ENCODE measurements at places on chromosomes 4 and X.

DNA sequence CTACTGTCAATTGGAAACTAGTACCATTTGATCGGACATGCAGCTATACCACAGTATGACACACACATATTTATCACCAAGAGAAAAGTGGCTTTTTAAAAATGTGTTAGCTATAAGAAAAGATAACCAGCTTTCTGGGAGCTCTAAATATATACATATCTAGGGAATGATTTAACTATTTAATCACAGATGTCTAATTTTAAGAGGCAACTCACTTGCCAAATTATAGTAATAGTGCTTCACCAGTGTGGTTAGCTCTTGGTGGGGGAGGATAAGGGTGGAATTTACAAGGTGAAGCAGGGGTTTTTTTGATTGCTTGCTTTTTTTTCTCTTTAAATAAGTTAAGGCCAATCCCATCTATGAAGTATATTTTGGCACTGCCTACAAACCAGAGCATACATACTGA is 547.7 kb upstream of the DIPK2B start:
- peak; percentile 20 for DNase-seq

- peak; percentile 72 for DNase-seq
These were observed 95.4 kb downstream of the COL25A1 start for GRCh38 chr4:109207061-109207460.

DNA sequence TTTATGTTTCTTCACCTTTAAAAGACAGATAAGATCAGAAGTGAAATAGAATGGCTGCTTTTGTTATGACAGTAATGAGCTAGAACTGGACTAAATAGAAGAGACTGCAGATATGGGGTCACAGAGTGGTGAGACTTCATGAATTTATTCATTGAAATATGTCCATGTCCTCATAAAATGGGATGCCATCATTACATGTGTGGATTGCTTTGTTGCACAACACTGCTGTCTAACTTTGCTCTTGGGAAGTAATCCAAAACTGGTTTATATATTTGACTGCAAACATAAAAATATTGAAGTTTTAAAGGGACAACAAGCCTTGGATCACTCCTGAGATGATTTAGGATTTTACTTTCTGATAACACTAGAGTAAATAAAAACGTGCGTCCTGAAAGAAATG is 209.2 kb upstream of the FAT4 start:
- peak; percentile 70 for DNase-seq

DNA sequence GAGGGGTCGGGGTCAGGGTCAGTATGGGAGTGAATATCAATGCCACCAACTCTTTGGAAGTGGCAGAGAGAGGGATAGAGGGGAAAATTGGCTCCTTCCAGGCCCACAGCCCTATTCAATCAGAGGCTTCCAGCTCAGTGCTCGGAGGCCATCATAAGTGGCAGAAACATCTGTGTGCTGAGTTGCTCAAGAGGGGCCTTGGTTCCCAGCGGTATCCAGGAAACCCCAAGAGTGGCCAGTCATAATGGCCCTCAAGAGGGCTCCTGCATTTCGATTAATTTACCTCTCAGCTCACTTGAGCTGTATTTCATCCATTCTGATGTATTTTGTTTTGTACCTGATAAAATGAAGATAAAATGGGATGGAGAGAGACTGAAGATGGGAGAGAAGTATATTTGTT is 154.3 kb upstream of the EOLA2 start:
- no peak for DNase-seq

DNA sequence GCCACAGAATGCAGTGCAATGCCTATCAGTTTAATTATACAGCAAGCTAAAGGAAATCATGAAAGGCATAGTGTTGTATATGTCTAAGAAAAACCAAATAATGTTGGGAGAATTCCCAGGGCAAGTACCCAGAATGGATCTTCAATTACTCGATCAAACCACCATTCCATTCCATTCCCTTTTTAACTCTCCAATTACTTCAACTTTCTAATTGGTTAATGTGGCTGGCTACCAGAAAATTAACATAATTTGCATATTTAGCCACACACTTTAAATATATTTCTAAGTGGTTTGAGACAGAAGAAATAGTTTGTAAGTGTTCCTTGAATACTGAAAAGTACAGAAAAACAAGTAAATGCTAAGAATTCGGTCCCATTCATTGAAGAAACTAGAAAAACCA is 111.5 kb upstream of the NAP1L5 start:
- DNase-seq = no peak

GRCh38 chr4:186149872-186150271 is 41.5 kb upstream of the CYP4V2 start:
- peak; percentile 57 for DNase-seq

DNA sequence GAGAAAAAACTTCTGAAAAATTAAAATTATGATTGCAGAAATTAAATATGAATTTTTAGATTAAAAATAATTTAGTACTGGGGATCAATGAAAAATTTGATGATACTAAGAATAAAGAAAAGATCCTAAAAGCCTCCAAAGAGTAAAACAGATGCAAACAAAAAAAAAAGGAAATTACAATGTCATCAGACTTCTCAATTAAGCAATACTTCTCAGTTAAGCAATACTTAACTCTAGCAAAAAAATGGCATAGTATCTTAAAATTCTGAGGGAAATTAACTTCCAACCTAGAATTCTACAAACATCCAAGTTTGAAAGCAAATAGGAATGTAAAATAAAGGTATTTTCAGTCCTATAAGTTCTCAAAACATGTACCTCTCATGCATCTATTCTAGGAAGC is 141.2 kb upstream of the INTU start:
- DNase-seq = no peak

- DNase-seq = no peak
These were observed 11.3 kb downstream of the PPA2 start for GRCh38 chr4:105462576-105462975.

DNA sequence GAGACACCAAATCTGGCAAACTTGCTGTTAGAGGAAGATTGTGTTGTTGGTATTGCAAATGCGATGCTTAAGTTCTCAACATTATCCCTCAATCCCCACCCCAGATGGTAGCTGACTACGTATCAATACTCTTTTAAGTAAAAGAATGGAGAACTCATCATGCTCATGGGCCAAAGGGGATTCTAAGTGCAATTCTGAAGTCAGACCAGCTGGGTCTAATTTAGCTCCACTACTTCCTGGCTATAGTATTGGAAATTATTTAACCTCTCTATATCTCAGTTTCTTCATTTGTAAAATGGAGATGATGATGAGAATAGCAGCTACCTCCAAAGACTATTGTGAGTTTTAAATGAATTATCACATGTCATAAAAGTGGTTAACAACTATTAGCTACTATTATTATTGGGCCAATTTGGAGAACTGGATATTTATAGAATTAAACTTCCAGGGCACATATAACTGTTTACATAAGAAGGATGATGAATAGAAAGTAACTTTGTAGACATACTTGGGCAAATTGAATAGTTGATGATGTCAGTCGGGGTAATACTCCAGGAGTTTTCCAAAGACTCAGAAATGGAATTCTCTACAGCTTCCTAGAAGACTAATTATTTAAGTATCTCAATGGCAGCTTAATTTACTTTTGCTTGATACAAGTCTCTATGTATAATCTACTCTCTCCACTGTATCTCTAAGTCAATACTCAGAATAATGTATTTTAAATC is 5.0 kb upstream of the SLAIN2 start:
- DNase-seq = no peak

GRCh38 chr4:26955241-26955640 is 94.6 kb downstream of the STIM2 start:
- no peak for DNase-seq

DNA sequence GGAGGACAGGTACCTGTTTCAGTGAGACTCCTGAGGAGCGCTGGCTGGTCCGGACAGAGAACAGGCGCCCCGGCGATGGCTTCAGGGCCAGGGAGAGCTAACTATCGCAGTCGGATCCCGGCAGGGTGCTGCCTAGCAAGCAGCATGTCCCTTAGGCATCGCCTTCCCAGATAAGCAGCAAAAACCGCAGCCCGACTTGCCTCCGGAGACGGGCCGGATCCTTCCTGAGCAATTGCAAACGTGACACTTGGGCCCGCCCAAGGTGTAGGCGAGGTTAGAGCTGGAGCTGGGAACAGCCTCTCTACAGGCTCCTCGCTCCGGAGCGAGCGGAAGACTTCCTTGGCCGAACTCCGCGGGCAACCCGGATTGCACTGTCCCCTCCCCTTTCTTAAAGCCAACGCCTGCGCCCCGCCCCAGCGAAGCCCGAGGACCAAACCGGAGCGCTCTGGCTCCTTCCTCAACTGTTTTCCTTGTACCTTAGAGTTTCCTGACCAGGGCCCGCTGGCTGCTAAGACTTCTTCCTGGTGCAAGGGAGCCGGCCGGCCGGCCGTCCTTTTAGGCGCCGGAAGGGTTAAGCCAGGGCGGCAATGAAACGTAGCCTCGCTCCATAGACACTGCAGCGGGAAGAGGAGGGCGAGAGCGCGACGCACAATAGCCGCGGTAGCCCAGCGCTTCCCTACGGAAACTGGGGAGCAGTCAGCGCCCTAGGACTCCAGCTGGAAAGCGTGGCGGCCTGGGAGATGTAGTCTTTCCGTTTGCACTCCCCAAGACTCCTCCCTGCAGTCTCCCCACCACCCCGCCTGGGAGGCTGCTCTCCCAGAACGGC is at the start of gene OPHN1:
Gene OPHN1, minus strand, starts transcription at position 341 of the 826 bp plus-strand sequence. CDS start 475 bp downstream, outside the sequence.
- DNase-seq = peak; percentile 90

DNA sequence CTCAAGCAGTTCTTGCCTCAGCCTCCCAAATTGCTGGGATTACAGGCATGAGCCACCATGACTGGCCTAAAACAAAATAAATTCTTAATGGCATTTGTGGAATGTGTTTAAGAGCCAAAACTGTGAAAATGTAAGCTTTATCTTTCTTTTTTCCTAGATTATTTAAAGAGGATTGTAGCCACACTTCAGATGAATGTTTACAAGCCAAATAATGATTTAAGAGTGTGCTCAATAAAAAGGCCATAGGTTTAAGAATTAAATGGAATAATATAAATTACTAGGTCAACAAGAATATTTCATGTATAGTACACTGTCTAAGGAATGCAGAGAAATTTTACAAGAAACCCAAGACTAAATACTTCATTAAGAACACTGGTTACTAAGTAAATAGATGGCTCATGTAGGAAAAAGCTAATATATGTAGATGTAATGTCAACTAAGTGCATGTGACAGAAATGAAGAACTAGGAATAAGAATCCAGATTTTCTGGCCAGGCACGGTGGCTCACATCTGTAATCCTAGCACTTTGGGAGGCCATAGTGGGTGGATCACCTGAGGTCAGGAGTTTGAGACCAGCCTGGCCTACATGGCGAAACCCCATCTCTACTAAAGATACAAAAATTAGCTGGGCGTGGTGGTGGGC is 21.3 kb upstream of the UGDH start:
- DNase-seq = peak; percentile 42

GRCh38 chr4:122909683-122910082 is 12.7 kb downstream of the NUDT6 start:
- no peak for DNase-seq

GRCh38 chrX:119942173-119942819 is 1.3 kb downstream of the NKAP start:
- no peak for DNase-seq

- DNase-seq = peak; percentile 30
These were observed 31.8 kb downstream of the HPGD start for GRCh38 chr4:174490451-174490961.

DNA sequence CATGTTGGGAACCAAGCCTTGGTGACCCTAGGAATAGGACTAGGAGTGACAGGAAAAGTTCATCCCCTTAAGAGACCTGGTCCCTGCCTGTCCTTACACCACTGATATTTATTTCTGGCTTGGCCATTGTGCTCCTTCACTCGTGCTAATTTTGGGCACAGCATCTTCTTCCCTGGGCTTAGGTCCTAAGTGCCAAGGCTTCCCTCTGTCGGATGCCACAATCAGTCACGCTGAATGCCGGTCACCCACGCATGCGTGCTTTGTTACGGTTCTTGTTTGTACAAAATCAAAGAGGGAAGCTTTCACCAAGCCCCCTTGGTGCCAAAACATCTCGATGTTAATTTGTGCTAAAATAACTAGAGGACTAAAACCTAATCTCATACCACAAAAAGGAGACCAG is 17.4 kb upstream of the MAP3K15 start:
- DNase-seq = no peak

GRCh38 chrX:21683941-21684340 is 25.8 kb upstream of the KLHL34 start:
- peak; percentile 69 for DNase-seq

DNA sequence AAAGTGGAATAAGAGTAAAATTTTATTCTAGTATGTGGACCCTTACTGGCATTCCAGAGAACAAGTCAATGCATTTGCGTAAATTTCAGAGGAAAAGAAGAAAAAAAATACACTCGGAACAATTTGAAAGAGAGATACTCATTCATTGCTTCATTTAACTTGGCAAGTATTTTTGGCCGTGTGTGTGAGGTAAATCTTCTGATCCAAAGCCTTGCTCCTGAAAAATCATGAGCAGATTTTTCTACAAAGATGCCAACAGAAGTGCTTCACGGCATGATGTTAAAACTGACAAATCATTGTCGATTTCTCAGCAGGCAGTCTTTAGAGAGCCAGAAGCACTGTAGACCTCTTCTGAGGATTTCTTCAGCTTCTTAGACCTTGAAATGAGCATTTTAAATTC is 194.0 kb downstream of the COX18 start:
- no peak for DNase-seq

DNA sequence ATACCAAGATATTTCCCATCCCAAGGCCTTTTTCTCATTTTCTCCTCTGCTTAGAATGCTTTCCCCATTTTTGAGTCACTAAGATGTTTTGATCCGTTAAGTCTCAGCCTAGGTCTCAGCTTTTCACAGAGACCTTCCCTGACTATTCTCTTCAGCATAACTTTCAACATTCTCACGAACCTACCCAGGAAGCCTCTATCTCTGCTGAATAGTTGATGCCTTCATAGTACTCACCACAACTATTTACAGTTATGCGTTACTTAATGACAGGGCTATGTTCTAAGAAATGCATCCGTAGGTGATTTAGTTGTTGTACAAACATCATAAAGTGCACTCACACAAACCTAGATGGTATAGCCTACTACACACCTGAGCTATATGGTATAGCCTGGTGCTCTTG is 64.5 kb downstream of the ARL9 start:
- no peak for DNase-seq

DNA sequence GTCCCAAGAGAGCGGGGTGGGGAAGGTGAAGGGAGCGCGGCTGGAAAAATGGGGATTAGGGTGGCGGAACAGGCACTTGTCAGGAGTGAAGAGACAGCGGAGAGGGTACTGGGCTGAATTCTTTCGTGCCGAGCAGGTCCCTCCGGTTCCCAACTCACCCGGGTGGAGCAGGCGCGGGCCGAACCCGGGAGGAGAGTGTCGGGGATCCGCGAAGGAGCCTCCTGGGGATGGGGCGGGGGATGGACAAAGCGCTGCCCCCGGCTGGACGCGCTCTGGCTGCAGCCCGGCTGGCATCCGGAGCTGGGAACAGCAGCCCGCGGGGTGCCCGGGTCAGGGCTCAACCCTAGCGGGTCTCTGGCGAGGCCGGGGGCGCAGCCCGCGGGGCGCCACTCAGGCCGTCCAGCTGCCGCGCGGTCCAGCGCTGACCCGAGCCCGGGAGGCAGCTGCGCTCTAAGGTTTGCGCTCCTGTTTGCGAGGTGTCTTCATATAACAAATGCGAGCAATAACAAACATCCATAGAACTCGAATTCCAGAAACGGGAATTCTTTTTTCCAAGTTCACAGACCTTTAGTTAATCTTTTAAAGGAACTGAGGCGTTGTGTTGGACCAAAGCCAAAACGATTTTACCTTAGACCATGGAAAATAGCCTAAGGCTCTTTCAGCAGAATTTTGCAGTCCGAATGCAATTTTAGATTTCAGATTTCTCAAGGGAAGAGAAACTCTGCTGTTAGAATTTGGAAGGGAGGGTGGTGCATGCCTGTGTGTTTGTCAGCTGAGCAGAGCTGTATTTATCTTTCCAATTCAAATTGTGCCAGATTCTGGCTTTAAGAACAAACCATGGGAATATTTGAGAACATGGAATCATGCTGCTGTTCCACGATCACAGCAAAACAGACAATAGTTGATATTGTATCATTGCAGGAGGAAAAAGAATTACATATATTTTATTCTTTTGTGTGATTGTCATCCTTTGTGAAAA is 744 bp downstream of the NPY5R start:
- no peak for DNase-seq
